Globus pallidus (tissue), 1 donor: ENCODE measurements at places on chromosomes 16 and 17.
A peak's percentile ranks its signal among the peaks of the same experiment; 100 is the strongest.

DNA sequence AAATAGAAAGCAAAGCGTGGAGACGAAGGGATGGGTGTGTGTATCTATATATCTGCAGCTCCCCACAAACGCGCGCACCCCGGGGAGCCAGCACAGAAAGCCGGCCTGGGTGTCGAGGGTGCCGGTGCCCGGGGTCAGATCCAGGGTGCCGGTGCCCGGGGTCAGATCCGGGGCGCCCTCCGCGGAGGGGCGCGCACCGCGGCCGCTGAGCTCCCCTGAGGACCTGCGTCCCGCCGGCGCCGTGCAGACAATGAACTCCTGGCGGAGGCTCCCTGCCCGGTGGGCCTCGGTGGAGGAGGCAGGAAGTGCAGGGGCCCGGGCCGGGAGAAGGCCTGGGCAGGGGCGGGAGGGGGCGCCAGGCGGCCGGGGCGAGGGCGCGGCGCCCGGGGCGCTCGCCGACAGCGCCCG, 1.1 kb downstream of the ZNF423 start:
- no peak for DNase-seq

- DNase-seq, result no peak
Measured at GRCh38 chr16:29784157-29784556, 6.1 kb downstream of the ZG16 start.

GRCh38 chr17:58722274-58722673, 29.9 kb downstream of the RAD51C start:
- no peak for DNase-seq

DNA sequence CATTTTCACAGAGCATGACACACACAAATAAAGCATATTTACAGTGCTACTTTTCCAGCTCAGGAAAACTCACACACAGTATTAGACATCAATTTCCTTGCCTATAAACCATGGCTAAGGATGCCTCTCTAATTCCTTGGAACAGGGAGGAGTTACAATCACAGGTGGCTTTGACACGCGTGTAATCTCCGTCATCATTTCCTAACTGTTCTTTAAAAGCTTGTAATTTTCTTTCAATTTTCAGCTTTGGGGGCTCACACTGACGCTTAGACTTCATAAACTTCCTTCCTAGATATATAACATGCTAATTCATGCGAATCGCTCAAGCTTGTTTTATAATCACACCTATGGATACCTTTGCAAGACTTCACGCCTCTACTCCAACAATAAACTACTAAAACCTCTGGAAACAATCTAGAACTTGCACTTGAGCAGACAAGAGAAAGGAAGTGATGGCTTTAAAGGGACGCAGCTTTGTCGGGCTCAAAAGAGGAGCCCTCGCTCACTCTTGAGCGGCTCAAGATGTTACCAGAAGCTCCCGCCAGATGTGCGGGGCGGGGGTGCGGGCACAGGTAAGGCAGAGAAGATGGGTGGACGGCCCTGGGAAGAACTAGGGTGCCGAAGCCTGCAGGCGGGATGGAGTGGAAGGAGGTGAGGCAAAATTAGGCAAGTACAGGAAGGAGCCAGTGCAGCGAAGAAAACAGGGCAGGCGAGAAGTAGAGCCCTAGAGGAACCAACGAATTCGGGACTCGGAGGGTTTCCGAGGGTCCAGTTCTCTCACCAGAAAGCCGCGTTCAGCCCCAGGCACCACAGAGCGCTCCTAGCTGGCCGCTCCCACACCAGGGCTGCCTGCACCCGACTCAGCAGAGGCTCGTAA, 631 bp downstream of the RETREG3 start:
- DNase-seq, result no peak

- DNase-seq, result no peak
Measured at GRCh38 chr17:6109536-6109935, 39.4 kb downstream of the WSCD1 start.

- no peak for DNase-seq
Measured at GRCh38 chr16:83215406-83216001, 588.7 kb downstream of the CDH13 start.

- peak; percentile 57 for DNase-seq
Measured at GRCh38 chr16:85296859-85297660, 184.8 kb upstream of the CIBAR2 start.

DNA sequence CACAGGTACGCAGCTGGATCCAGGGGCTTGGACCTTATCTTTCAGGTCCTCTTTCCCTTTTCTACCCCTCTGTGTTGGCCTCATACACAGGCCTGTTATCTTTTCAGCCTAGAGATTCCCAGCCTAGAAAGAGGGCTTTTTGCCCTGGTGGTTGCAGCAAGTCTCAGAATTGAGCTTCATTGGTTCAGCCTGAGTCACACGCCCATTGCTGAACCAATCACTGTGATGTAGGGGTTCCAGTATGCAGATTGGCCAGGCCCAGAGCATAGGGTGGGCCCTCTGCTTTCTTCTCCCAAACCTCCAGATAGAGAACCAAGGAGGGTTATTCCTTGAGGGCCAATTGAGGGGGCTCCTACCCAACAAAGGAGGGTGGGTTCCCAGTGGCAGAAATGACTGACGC, 32.8 kb downstream of the GPT2 start:
- no peak for DNase-seq

DNA sequence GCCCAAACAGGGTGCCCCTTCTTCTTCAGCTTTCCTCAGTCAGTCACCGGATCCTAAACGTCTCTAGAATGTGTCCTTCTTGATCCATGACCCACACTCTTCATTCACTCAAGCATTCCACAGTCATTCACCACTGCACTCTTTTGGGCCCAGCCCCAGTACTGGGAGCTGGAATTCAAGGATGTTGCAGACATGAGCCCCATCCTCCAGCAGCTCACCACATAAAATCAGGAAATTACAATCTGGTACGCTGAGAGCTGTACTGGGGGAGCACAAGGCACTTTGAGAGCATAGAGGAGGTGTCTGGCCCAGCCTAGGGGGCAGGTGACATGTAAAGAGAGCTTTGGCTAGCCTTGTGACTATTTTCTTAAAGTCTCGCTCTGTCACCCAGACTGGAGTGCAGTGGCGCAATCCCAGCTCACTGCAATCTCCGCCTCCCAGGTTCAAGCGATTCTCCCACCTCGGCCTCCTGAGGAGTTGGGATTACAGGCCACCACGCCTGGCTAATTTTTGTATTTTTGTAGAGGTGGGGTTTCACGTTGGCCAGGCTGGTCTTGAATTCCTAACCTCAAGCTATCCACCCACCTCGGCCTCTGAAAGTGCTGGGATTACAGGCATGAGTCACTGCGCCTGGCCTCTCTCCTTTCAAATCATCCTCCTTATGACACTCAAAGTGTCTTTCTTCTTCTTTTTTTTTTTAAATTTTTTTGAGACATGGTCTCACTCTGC, 18.7 kb downstream of the CES4A start:
- DNase-seq, result no peak

GRCh38 chr16:88287219-88287618, 95.5 kb upstream of the ZNF469 start:
- DNase-seq, result no peak

- DNase-seq, result no peak
Measured at GRCh38 chr16:89956505-89957215, 8.1 kb downstream of the DEF8 start.

DNA sequence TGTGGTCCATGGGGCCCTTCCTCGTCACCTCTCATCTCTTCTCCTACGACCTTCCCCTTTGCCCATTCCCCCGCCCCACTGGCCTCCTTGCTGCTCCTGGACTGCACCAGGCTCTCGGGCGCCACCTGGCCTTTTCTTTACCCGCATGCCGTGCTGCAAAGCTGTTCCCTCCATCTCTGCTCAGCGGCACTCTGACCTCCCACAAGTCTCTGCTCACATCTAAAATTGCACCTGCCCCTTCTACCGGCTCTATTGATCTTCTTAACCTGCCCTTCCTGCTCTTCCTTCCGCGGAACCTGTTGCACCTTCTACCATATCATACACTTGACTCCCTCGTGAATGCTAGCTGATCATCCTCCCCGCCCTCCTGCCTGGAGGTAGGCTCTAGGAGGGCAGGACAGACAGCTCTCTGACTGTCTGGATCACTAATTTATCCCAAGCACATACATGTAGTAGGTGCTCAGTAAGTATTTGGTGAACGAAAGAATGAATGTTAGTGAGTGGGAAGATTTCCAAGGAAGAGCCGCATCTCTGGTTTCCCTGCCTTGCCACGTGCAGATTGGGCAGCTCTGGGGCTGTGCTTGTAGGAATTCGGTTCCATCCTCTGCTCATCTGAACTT, 17.3 kb downstream of the DNAH17 start:
- no peak for DNase-seq

GRCh38 chr17:78674595-78675315, 97.6 kb upstream of the DNAH17 start:
- no peak for DNase-seq

GRCh38 chr16:13793841-13794409, 126.0 kb upstream of the ERCC4 start:
- peak; percentile 37 for DNase-seq

- DNase-seq, result no peak
Measured at GRCh38 chr16:19935694-19936093, 51.0 kb upstream of the GPRC5B start.

- DNase-seq, result no peak
Measured at GRCh38 chr16:1290860-1291575, 18.4 kb upstream of the UBE2I start.

DNA sequence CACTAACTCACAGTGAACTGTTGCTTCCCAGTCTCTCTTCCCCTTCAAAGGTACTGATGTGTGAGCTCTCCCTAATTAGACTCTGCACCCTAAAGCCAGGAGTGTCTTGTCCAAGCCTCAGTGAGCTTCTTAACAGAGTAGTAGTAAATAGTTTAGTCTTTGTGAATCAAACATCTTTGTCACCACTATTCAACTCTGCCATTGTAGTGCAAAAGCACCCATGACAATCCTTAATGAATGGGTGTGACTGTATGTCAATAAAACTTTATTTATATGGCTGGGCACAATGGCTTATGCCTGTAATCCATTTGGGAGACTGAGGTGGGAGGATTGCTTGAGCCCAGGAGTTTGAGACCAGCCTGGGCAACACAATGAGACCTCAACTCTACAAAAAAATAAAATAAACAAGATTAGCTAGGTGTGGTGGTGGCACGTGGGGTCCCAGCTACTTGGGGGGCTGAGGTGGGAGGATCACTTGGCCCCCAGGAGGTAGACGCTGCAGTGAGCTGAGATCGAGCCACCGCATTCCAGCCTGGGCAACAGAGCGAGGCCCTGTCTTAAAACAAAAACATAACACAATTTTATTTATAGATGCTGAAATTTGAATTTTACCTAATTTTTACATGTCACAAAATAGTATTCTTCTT, 45.5 kb upstream of the TNRC6A start:
- no peak for DNase-seq

DNA sequence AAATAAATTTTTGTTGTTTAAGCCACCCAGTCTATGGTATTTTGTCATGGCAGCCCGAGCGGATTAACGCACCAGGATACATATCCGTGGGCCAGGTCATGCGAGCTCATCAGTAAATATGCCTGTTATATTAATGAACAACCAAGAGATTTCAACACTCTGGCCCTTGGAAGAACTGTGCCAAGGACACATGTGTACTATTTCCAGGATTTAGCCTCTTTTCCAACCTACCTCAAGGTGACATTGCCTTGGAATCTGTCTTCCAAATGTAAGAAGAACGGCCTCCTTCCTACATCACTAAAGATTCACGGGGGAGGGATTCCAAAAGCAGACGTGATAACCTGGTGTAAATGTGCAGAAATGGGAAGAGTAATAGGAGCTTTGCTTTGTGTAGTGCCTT, 72.8 kb upstream of the DYNLRB2 start:
- DNase-seq, result no peak

- DNase-seq, result peak; percentile 7
Measured at GRCh38 chr16:3610698-3611145, 684 bp downstream of the SLX4 start.

DNA sequence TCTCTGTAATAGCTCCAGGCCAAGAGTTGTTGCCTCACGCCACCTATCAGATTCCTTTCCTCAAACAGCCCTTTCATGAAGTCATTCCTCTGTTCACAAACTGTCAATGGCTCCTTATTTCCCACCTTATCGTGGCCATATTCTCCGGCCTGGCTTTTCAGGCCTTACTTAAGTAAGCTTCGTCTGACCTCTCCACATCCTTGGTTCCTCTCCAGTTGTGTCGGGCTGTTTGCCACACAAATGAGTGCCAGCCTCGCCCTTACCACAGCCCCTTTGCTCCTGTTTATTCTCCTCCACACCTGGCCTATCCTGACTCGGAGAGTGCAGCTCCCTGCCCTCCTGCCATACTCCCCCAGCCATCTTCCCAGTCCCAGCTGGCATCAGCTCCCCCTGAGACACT, 2.0 kb downstream of the TP53I13 start:
- DNase-seq, result peak; percentile 7

DNA sequence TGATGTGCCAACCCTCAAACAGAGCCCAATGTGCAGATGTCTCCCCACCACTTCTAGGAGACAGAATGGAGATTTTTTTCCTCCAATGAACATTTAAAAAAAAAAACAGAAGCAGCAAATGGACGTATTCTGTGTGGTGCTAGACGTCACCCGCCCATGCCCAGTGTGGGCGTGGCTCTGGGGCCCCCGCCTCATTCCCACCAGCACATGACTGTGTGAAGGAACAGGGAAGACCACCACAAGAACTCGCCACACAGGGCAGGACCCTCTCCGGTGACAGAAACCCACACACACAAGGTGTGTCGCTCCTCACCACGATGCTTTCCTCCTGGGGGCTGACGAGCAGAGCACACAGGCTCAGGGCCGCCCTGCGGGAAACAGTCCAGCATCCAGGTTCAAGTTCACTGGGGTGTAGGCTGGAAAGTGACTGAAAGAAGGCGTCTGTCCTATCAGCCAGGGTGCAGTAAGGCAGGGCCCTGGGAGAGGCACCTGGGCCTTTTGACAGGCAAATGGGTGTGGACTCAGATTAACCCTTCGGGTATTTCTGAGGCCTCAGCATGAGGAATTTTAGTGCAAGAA, 53.5 kb downstream of the KLHDC4 start:
- DNase-seq, result no peak

GRCh38 chr16:87100306-87101058, 216.7 kb downstream of the C16orf95 start:
- no peak for DNase-seq

GRCh38 chr16:75152635-75153034, 4.3 kb downstream of the ZFP1 start:
- no peak for DNase-seq
